ENCODE measurements at places on chromosomes 5 and 9.

DNA sequence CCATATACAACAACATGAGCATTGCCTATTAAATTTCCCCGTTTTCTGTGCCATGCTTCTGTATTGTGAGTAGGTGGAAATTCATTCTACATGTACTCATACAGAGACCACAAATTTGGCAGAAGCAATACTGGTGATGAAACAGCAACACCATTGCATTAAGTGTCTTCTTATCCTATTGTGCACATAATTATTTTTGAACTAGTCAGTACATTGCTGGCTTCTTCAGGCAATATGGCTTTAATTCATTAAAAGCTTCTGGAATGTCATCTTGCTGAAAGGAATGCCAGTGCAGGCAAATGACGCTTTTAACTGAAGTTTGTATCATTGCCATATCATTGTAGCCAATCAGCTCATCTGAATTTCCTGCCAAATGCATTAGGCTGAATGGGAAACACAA lies 82.6 kb downstream of the KIAA1958 start:
- DNase-seq, result no peak

DNA sequence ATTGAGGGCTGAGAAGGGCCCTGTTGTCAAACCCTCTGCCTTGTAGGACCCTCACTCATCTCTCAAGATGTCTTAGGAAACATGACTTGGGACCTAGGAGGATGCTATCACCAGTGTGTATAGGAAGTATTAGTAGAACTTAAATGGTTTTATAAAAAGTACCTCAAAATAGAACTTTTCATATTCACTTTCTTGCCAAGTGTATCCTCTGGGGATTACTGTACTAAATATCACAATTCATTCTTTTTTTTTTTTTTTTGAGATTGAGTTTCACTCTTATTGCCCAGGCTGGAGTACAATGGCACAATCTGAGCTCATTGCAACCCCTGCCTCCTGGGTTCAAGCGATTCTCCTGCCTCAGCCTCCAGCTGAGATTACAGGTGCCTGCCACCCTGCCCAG lies 56.2 kb downstream of the ARHGEF28 start:
- DNase-seq, result no peak

- DNase-seq, result no peak
These were observed 213.6 kb downstream of the DAB2IP start for GRCh38 chr9:121865060-121865459.

DNA sequence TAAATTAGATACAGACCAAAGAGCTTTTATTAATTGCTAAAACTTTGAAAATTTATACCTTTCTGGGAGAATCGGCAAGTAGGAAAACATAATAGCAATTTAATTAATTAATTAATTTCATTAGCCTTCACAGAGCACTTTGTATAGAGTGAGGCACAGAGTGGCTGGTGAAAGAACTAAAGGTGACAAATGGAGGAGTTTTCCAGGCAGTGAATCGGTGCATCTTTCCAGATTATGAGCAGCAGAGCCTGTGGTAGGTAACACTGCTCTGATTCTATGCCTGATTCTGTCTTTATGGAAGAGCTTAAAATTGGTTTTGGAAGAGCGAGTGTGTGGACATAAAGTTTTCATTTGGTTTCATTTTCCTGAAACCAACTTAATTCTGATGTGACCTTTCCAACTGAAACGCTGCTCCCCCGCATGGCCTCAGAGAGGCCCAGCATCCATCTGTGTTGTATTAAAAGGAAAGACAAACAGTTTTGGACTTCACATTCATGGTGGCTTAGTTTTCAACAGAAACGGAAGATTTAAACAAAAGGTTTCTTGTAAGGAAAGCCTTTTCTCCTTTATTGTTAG lies 188.9 kb upstream of the RPS23 start:
- DNase-seq, result no peak

- no peak for DNase-seq
These were observed 86.9 kb upstream of the GDNF start for GRCh38 chr5:37926732-37927131.

- no peak for DNase-seq
These were observed 1.8 kb downstream of the HCN1 start for GRCh38 chr5:45694255-45694814.

GRCh38 chr5:171975877-171976667 lies 30.4 kb downstream of the FBXW11 start:
- no peak for DNase-seq

DNA sequence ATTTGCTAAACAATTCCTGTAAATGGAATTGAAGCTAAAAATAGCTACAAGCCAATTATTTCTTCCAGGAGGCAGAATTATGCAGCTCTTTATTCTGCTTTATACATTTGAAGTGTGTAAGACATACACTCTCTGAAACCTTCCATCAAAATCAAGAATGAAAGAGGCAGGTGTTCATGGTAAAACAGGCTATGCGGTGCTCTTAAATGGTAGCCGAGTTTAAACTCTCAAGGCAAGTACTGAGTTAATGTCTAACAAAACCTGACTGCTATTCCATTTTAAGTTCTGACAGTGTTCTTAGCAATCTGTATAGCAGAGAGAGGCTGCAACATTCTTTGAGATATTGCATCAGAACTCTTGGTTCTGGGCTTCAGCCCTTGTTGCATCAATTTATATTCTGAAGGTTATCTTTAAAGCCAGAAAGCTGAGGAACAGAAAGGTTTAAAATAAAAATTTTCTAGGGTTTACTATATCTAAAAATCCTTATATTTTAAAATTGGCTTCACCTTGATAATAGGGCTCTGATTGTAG lies 248.3 kb upstream of the CCNG1 start:
- DNase-seq, result no peak

DNA sequence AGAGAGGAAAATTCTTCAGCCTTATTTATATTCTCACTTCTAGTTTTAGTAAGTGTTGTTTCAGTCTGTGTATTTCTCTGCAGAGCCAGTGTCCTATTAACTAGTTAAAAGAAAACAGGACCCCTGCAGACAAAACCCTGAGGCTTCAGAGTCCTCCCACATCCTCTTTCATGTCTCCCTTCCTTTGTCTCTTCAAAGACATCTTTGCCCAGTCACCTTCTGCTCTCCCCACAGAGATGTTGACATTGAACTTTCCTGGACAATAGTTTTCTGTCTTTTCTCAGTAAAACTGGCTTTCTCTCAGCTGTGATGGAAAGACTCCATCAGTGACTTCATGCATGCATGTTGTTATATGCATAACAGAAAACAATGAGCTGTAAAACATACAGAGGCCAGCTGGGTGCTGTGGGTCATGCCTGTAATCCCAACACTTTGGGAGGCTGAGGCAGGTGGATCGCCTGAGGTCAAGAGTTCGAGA lies 20.2 kb downstream of the GRAMD2B start:
- DNase-seq, result no peak

- no peak for DNase-seq
These were observed 324.1 kb downstream of the PLK2 start for GRCh38 chr5:58135571-58136335.

- DNase-seq, result no peak
These were observed 274.3 kb upstream of the SGCD start for GRCh38 chr5:156052656-156053055.

- no peak for DNase-seq
These were observed 171.2 kb upstream of the MPDZ start for GRCh38 chr9:13450723-13451122.

- DNase-seq, result no peak
These were observed 49.9 kb upstream of the DAPK1 start for GRCh38 chr9:87447547-87448432.

GRCh38 chr5:15752663-15753285 lies 252.8 kb downstream of the FBXL7 start:
- no peak for DNase-seq

DNA sequence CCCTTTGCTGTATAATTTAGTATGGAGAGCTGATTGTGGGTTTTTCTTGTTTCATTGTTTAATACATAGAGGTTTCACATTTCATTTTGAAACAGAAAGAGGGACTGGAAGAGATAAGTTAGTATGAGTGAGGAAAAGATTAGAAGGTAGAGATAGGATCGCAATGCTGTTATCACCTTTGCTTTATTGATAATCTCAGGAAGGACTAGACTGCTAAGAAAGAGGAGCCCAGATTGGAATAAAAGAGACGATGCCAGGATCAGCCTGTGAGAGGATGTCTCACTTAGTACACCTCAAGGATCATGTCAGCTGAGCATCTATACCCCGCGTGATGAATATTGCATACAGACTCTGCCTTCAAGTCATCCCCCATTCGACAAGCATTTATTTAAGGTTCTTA lies 178.0 kb upstream of the DMAC1 start:
- no peak for DNase-seq

GRCh38 chr9:92706218-92706940 lies 36.4 kb upstream of the IPPK start:
- no peak for DNase-seq

- peak; percentile 13 for DNase-seq
These were observed 14.1 kb upstream of the SFXN1 start for GRCh38 chr5:175464074-175464941.

- no peak for DNase-seq
These were observed 97.3 kb upstream of the EQTN start for GRCh38 chr9:27394154-27394825.

- no peak for DNase-seq
These were observed 279.3 kb upstream of the FBXL7 start for GRCh38 chr5:15220642-15221173.

DNA sequence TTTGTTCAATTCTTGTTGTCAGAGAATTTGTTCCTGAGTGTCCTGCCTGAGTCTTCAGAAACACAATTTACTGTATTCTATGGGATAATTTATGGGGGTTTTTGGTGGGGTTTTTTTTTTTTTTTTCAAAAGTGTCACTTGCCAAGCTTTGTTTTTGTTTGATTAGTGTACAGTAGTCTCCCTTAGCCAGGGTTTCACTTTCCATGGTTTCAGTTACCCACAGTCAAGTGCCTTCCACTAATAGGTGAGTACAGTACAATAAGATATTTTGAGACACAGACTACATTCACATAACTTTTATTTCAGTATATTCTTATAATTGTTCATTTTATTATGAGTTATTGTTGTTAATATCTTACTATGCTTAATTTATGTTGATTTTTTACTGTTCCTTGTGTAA lies 25.0 kb upstream of the AUH start:
- DNase-seq, result no peak

DNA sequence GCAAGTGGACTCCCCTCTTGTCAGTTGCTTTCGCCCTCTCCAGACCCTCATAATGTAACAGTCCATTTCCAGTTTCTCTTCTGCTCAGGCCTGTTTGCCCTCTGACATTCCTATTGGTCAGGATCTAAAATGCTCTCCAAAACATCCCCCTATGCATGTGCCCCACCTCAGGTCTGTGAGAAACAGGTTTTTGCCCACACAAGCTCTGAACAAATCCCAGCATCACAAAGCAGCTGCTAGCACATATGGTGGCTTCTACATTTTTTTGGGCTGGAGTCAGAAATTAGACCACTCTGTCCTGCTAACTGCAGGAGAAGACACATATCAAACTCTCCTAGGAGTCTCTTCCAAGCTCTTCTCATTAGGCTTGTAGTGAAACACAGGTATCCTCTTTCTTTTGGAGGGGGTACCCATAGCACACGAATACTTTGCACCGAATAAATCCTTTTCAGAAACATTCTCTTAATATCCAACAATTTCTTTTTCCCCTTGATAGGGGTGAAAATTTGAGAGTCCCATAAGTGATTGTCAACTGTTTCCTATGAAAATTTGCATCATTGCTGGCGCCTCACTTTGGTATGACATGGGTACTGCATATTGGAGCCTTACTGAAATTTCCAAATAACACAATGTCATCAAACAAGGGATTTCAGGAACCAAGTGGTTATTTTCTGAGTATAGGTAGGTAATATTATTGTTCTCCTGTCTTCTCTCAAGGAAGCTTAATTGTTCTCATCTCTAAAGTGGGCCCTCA lies 19.3 kb upstream of the HSPA9 start:
- DNase-seq, result no peak

GRCh38 chr5:74664551-74664950 lies 20.5 kb upstream of the HEXB start:
- DNase-seq, result no peak

DNA sequence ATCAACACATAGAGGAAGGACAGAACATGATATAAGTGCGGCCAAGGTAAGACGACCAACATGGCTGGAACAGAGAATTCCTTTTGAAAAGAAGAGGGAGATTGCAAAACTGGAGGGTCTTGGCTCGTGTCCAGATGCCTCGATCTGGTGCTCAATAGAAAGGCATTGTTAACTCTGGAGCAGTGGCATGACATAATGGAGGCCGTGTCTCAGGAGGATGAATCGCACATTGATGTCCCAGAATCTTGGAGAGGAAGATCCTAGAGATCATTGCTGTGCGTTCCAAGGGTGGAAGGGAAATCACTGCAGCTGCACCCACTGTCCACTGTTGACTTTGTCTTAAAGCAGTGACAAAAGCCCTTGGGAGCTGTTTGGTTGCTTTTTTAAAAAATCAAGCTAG lies 30.9 kb downstream of the GRAMD2B start:
- no peak for DNase-seq

DNA sequence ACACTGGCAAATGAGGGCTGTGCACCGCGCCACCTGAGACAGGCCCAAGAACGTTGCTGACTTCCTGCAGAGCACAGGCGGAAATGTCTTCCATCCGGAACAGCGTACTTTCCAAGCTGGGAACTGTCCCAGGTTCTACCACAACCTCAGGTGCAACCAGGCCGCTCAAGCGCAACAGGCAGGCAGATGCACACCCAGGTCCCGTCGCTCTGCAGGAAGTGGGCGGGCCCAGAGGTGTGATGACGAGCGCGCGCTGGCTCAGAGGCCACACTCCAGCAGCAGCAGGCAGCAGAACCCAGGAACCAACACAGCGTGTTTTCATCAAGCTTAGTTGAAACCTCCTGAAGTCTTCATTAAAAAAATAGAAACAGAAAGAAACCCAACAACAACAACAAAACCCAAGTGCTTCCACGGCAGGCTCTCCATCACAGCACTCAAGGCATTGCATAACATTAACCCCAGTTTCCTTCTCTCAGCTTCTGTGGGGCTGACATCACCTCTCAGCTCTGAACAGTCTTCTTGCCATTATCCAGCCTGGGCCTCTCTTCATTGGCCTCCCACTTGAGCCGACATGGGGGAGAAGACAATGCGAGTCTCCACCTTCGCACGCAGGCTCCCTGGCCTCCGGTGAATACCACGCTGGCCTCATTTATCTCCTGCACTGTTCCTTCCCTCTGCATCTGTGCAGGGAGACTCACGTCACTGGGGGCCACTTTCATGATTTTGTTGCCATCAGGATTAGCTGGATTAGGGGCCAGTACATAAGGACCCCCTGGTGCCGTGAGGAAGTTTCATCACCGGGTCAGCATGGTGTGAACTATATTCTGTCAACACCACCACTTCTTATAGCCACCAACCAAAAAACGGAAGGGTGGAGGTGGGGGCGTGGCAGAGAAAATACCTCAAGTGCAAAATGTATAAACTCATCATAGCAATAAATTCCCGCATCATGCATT lies 22.1 kb downstream of the PTCH1 start:
- DNase-seq, result no peak

DNA sequence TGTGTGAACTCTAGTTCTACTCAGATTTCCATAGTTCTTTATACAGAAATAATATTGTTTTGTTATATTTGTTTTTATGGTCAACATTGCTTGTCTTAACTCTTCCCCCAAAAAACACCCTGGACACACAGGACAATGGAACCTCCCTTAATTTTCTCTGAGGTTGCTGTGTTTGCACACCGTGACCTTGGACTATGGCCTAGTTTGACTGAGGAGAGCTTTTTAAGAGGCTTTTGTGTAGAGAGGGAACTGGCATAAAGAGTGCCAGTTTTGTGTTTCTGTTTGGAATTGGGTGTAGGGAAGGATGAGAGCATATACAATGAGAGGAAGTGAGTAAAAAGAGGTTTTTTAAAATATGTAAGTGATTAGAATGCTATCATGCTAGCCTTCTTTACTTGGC lies 101.1 kb upstream of the MEF2C start:
- DNase-seq, result no peak

Data from activated CD8-positive, alpha-beta memory T cell treated with anti-CD3 and anti-CD28 coated beads for 48 hours (primary cell).